ENCODE measurements at places on chromosomes 2 and 18.

DNA sequence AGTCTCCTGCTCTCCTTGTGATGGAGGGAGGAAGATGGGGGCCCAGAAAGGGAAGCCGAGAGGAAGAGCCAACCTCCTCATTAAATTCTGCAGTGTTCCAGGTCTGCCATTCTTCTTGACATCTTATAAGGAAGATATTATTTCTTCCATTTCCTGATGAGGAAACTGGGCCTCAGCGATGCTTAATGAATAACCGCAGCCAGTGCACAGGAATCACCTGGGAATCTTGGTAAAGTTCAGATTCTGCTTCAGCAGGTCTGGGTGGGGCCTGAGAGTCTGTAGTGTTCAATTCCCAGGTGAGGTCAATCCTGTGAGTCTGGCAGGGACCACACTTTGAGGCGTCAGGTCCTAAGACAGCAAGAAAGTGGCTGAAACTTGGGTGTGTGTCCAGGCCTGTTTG is 17.3 kb downstream of the PCARE start:
- DNase-seq: no peak

DNA sequence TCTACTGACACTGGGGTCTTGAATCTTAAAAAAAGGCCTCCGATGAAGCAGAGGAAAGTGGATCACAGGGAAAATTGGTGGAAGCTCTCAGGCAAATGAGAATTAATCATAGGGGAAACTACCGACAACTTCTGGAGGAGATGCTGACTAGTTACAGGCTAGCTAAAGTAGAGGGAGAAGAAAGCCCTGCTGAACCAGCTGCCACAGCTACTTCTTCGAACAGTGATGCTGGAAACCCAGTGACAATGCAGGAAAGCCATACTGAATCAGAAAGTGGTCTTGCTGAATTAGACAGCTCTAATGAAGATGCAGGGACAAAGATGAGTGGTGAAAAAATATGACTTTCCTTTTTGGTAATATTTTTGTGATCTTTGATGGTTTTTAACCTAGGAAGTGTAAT is 44.9 kb upstream of the SLC3A1 start:
- no peak for DNase-seq

DNA sequence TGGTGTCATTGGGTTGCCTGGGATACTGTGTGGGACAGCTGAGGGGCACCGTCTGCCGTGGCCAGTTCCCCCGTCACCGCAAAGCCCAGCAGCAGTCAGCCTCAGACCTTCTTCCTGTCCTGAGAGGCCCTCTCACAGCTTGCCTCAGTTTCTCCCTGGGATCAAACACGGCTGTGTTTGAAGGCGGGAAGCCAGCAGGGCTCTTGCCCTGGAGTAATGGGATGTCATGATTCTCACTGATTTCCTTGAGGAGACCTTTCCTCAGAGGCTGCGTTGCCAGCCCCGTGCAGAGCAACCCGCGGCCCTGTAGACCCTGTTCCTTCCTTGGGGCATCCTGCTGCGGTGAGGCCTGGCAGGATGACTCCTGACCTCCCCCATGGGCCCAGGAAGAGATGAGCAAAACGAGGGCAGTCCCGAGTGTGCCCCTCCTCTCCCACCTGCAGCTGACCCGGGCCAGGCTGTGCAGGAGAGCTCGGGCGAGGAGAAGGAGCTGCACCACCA is 13.9 kb upstream of the NFATC1 start:
- no peak for DNase-seq

- no peak for DNase-seq
Observed at GRCh38 chr2:138877421-138877820, 97.2 kb upstream of the NXPH2 start.

- no peak for DNase-seq
Observed at GRCh38 chr18:33826151-33826550, 248.1 kb downstream of the ASXL3 start.

GRCh38 chr2:62570861-62571698 is 65.1 kb upstream of the TMEM17 start:
- DNase-seq: no peak

GRCh38 chr2:148745151-148745851 is 100.8 kb downstream of the EPC2 start:
- DNase-seq: no peak

- no peak for DNase-seq
Observed at GRCh38 chr2:166841679-166842078, 46.6 kb upstream of the XIRP2 start.

DNA sequence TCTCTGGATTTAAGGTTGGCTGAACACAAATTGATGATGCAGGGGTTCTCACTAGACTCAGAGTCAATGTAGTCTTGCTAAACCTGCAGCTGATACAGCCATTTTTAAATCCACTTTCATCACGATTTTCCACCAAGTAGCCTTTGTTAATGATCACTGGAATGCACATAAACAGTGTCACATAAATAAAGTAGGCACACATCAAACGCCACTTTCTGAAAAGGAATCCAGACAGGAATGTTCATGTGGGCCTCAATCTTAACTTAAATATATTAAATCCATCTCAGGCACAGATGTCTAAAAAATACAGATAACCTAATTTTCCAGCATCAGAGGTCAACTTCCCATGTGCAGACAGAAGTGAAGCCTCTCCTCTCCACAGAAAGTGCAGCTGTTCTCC is 58.3 kb downstream of the LAMA1 start:
- no peak for DNase-seq

DNA sequence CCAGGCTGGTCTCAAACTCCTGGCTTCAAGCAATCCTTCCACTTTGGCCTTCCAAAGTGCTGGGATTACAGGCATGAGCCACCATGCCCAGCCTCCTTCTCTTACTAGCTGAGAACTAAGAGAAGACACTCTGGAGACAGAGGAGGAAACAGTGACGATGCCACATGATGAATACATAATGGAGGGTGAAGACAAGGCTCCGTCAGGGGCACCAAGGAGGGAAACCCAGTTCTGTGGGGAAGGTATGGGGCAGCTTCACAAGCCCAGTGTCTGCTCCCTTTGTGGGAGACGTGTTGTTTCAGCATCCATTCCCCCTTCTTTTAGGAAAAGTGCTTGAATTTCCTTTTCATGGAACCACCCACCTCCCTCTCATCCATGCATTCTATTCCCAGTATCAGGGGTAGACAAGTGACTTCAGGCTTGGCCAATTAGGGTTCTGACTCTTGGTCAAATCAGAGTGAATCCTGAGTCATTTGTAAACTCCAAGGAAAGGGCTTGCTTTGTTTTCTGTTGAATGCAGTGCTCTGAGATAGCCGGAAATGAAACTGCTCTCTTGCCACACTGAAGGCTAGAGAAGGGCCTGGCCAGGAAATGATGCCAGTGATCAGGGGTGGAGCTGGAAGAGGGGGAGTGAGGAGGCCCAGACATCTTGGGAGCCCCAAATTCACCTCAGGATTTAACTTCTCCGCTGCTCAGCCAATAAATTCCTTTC is 23.7 kb downstream of the TMEM127 start:
- no peak for DNase-seq

DNA sequence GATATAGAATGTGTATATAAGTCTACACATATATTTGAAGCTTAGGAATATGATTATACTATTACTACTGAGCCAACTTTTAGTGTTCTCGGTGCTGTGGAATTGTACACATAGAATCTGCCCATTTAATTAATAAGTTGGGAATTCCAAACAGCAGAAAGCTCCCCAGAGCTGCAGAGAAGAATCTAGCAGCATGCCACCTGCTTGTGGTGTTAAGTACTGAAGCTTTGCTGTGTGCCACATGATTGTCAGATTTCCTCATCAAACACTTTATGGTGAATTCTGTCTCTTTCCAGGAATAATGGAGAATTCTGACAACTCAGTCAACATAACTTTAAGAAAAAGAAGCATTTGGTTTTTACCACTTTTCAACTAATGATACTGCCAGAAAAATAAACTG is 117.8 kb downstream of the WDSUB1 start:
- DNase-seq: no peak

GRCh38 chr2:138104071-138104470 is 139.8 kb downstream of the HNMT start:
- no peak for DNase-seq

- no peak for DNase-seq
Observed at GRCh38 chr18:9617006-9617542, 2.7 kb upstream of the PPP4R1 start.

- no peak for DNase-seq
Observed at GRCh38 chr2:85753525-85754312, at the start of gene ATOH8. ATOH8 (plus strand) TSS chr2:85753991; CDS start chr2:85754190, 199 bp downstream.

DNA sequence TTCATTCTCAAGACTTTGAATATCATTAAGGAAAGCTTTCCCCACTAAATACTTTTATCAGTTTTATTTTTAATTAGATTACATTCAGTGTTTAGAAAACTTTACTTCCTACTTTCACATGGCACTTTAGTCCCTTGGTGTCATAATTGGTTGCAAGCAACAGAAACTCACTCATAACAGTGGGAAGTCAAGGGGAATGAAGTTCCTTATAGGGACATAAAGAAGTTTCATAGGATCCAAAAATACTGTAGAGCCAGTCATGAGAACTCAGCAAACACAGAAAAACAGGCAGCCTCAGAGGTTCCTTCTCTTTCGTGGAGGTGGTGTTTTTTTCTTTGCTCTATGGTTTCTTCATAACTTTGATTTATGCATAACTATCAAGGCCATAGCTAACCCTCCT is 809.0 kb downstream of the BCL11A start:
- no peak for DNase-seq

Measured in NCI-H1417 treated with DMSO at 0.1 percent for 48 hours (cell line).